Glutamatergic neuron (in vitro differentiated cells): ENCODE measurements at places on chromosomes 3 and 15.

DNA sequence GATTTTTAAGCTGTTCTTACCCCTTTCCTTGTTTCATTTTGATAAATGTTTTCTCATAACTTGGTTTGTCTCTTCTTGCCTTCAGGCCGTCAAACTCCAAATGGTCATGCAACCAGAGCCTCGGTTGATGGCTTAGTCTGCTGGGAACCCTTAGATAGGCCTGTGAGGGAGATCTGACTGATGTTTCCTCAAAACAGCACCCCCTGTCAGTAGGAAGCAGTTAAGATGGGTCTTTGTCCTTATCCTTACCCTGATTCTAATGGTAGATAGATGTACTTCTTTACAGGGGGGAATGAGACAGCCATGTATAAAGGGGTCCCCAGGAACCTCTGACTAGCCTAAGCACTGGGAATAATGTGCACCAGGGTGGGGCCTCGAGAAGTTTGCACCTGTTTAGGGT is 16.3 kb upstream of the OR5H1 start:
- no peak for DNase-seq

DNA sequence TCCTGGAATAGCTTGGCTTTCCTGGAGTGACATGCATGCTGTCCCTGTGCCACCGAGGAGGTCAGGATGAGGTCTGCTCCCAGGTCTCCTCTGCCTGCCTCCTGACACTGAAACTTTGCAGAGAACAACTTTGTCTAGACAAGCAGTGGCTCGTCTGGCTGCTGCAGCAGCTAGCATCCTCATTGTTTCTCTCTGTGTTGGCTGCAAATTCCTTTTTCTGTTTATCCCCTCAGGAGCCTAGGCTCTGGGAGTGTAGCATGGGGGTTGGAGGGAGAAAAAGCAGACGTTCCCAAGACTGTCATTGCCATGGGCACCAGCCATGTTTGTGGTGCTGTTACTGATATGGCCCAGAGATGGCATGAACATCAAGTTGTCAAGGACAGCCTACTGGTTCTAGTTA is 208.7 kb upstream of the LRIG1 start:
- no peak for DNase-seq

- no peak for DNase-seq
These were observed 4.2 kb downstream of the PARP9 start for GRCh38 chr3:122559906-122560305.

DNA sequence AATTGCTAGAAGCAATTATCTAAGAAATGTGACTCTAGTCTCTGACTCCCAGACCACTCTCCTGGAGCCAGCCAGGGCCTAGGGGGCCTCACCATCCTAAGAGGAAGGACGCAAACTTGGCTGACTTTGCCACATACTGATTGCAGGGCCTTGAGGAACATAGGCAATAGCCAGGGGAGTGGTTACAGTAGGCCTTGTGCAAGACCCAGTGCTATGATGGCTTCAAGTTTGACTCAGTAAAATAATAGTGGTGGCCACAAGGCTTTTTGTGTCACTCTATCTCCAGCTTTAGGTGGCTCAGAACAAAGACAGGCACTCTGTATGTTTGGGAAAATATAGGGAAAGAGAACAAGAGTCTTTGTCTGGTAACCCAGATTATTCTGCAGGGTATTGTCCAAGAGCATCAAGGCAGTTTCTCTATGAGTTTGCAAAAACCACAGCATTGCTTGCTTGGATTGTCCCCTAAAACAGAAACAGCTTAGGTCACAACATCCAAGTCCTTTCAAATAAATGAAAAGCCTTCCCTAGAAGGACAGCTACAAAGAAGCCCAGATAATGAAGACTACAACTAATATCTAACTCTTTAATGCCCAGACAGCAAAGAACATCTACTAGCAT is 631.5 kb downstream of the PYDC2 start:
- DNase-seq = no peak

GRCh38 chr15:58119016-58119415 is 19.2 kb upstream of the AQP9 start:
- no peak for DNase-seq
